AG09319 (cell line): ENCODE measurements at places on chromosomes 1 and 21.

DNA sequence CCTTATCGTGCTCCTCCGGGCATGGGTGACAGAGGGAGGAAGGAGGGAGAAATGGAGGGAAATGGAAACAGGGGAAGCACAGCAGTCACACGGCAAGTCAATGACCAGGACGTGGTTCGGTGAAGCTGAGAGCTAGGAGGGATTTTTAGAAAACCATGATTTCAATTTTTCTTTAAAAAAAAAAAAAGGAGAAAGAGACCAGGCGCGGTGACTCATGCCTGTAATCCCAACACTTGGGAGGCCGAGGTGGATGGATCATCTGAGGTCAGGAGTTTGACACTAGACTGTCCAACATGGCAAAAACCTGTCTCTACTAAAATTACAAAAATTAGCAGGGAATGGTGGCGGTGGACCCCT is 776 bp upstream of the TNFRSF9 start:
- DNase-seq = no peak

GRCh38 chr1:10685808-10686403 is 110.5 kb downstream of the CASZ1 start:
- DNase-seq = no peak

DNA sequence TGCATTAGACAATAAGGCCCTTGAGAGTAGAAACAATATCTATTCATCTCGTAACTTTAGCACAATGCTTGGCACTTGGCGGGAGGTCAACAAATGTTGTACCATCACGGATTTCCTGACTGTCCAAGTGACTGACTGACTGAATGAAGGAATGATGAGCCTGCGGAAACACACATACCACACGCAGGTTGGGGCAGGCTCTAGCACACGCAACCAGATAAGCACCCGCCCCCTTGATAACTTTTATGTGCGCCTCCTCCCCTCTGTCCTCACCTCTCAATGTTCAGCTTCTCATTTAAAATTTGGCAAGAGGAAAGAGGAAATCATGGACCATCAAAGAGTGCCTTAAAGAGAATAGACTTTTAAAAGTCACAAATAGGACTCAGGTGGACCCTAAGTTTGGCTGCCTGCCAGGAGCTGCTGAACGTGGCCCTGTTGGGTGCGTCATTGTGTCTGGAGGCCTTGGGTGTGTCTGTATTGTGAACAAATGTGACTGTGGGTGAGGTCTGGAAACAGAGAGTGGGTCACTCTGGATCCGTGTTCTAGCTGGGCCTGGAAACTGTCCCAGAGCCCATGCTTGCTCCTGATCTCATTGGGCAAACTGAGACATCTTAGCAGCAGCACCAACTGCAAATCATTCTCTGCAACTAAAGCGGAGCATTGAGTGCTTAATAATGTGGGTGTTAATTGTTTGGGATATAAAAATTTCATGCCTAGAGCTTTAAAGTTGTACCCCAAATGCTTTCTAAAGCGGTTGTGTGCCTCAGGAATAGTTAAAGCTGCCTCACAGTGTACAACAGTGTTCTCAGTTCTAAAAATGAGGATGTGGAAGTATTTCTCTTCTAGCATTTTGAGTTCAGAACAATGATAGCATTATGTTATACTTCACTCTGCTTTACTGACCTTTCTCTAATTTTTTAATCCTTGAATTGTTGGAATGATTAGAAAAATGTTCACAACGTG is 47.6 kb upstream of the ABCG1 start:
- DNase-seq = no peak

GRCh38 chr1:16440470-16441281 is at the start of gene NECAP2:
Gene NECAP2, plus strand, starts transcription at chr1:16440724. Its CDS starts 38 bp downstream, at chr1:16440762.
- peak; percentile 73 for DNase-seq

GRCh38 chr21:38424305-38425019 is 73.8 kb downstream of the ERG start:
- no peak for DNase-seq

DNA sequence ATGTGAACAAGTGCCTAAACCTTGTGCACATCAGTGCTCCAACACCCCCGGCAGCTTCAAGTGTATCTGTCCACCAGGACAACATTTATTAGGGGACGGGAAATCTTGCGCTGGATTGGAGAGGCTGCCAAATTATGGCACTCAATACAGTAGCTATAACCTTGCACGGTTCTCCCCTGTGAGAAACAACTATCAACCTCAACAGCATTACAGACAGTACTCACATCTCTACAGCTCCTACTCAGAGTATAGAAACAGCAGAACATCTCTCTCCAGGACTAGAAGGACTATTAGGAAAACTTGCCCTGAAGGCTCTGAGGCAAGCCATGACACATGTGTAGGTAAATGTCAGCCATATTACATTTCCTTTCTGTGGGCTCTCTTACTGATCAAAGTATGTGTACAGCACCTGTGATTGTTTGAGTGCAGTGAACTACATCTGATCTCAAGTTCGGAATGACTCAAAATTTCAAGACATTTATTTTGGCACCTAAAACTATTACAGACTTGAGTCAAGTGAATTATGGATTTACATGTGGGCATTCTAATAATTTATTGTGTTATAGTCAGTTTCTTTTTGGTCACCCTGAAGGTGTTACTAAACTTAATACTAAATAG is 196.5 kb downstream of the TPR start:
- no peak for DNase-seq

DNA sequence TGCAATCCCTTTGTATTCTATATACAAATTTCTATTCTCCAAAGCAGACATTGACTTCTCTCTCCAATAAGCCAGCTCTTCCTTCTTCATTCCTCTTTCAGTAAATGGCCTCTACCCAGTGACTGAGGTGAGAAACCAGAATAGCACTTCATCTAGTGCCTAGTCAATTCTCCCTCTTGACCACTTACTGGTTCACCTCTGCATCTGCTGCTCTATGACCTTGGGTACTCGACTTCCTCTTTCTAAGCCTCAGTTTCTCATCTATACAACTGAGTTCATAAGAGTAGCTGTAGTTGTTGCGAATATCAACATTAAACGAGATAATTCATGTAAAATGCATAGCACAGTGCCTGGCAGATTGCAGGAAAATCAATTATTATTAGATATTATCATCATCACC is 12.4 kb downstream of the LYST start:
- no peak for DNase-seq

DNA sequence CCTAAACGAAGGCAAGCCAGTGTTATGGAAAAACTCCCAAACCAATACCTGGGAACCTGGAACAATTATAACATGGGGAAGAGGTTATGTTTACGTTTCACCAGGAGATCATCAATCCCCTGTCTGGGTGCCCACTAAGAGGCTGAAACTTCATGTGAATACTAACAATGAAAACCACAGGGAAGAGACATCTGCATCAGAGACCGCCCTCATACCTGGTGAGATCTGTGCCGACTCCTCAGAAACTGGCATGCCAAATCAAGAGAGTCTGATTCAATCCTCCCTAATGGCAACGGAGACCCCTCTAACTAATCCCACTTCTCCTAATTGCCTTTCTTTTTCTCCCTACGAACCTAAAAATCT is 163.2 kb downstream of the IER5 start:
- DNase-seq = no peak

- DNase-seq = no peak
These were observed 611 bp upstream of the PIK3C2B start for GRCh38 chr1:204495078-204495753.

- DNase-seq = no peak
These were observed 39.6 kb upstream of the GRIK3 start for GRCh38 chr1:37073854-37074379.

DNA sequence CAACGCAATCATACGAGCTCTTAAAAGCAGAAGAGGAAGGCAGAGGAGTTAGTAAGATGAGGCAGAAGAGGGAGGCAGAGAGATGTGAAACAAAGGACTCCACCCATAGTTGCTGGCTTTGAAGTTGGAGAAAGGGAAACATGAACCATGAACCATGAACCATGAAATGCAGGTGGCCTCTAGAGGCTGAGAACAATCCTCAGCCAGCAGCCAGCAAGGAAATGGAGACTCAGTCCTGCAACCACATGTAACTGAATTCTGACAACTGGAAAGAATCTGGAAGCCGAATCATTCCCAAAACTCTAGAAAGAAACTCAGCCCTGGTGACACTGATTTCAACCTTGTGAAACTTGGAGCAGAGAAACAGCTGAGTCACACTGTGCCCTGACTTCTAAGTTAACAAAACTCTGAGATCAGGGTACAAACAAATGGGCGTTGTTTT is 10.1 kb downstream of the DIPK1A start:
- peak; percentile 77 for DNase-seq

GRCh38 chr1:41461790-41462679 is 22.4 kb downstream of the EDN2 start:
- no peak for DNase-seq

GRCh38 chr1:200856716-200857357 is 15.9 kb upstream of the GPR25 start:
- peak; percentile 23 for DNase-seq

DNA sequence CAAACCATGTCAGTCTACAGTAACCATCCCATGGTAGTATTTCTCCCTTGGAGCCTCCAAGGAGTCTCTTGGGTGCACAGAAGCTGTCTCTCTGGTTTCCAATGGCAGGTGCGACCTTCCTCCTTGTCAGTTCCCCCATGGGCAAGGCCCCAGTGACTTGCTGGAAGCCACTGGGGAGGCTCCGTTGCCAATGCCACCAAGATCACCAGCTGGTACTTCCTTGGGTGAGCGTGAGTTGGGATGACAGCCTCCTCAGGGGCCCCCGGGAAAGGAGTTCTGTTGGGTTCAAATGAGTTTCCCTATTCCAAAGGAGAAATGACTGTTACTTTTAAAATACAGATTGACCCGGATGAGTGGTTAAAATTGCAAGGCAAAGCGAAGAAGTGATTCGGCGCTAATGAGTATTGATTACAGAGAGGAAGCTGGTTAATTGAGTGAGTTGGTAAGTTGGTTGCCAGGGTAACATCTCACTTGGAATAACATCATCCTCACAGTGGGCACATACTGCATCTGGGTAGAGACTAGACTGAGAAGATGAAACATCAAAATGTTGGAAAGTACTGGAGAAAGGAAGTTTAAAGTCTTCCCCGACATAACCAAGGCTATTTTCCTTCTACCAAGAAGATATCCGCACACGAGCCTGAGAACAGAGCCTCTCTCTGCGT is 53.0 kb upstream of the LAPTM5 start:
- no peak for DNase-seq

- DNase-seq = no peak
These were observed 12.8 kb upstream of the MPZL1 start for GRCh38 chr1:167708940-167709389.

DNA sequence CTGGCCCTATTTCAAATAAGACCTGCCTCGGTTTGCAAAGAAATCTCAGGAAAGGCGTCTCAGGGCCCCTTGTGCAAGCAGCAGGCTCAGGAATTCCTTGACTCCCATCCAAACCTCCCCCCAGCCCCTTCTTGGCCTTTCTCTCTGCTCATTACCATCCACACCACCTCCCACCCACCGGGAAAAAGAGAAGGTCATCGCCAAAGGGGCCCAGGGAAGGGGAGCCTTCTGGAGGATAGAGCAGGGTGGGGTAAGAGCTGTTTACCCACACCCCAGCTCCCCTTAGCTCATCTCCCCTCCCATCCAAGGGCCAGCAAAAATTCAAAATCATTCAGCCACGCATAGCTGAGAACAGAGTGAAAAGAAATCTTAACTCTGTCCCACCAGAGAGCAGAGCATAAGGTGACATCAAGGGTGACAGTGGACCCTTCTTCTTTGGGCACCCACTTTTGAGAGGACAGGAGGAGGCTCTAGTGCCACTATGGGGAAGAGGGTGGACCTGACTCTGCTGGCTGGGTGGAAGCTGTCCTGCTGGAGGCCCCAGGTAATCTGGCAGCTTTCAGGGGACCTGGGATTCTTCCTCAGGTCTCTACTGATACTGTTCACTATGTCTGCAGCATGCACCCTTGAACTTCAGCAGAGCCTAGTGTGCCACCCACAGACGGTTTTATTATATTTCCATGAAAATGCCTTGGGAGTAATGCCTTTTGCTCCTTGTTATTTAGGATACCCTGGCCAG is 3.9 kb upstream of the WNT2B start:
- no peak for DNase-seq

DNA sequence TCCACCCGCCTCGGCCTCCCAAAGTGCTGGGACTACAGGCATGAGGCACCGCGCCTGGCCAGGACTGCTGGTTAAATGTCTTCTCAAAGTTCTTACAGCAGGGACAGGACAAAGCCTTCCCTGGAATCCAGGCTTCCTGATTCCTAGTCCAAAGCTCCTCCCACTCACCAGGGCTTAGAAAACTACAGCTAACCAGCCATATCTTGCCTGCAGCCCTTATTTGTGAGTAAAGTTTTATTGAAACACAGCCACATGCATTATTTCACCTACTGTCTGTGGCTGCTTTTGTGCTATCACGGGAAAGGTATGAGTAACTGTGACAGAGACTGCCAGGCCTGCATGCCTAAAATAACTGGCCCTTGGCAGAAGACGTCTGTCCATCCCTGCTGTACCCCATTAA is 24.4 kb downstream of the TMCO4 start:
- DNase-seq = no peak

DNA sequence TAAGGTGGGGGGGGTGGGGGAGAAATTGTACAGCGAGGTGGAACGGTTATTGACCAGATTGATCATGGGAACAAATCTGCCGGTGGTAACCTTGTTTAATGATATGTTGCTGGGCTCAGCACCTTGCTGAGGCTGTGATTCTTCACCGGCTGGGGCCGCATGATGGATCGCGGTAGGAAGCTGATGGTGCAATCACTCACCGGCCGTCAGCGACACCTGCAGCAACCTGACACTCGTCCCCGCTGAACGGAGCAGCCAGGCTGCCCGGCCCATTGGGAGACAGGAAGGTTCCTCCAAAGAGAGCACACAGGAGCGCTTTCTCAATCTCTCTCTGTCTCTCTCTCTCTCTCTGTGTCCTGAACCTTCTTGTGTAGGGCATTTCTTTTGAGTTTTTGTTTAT is 128.5 kb upstream of the RRP15 start:
- no peak for DNase-seq

GRCh38 chr1:229186373-229187056 is 84.4 kb upstream of the RAB4A start:
- DNase-seq = no peak

DNA sequence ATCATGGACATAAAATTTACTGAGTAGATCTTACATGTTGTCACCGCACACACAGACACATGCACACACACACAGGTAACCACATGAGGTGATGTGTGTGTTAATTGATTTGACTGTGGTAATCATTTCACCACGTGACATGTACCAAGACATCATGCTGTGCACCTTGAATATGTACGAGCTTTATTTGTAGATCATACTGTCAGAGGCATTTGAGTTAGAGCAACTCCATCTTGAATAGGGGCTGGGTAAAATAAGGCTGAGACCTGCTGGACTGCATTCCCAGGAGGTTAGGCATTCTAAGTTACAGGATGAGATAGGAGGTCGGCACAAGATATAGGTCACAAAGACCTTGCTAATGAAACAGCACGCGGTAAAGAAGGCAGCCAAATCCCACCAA is 31.7 kb upstream of the TRIM17 start:
- DNase-seq = no peak

GRCh38 chr1:89440911-89441310 is 77.1 kb downstream of the GBP6 start:
- no peak for DNase-seq
